ENCODE measurements at places on chromosomes 16 and 17.
A peak's percentile ranks its signal among the peaks of the same experiment; 100 is the strongest.

DNA sequence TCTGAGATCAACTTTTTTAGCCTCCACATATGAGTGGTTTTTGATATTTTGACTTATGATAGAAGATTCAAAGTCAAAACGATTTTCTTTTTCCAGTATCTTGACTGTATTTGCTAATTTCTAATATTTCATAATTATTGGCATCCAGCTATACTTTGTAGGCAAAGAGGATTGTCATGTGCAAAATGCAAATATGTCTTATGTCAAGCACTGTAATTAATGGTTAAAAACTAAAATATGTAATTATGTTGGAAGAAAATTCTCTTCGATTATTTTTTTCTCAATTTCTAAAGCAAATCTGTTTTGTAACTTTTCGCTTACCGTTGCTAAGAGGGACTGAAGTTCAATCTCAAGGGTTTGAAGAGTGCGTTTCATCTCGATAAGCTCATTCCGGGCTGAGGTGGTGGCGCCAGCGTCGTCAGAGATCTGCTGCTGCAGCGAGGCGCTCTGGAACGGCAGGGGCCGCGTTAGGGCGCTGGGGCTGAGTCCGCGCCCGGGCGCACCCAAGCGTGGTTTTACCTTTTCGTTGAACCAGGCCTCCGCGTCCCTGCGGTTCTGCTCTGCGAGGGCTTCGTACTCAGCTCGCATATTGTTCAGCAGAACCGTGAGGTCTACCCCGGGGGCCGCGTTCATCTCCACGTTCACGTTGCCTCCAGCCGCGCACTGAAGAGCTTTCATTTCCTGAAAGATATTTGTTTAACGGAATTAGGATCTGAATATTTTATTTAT is 3.0 kb downstream of the KRT27 start:
- DNase-seq: peak; percentile 45

- DNase-seq: no peak
Observed at GRCh38 chr17:9671559-9671958, 26.2 kb downstream of the USP43 start.

DNA sequence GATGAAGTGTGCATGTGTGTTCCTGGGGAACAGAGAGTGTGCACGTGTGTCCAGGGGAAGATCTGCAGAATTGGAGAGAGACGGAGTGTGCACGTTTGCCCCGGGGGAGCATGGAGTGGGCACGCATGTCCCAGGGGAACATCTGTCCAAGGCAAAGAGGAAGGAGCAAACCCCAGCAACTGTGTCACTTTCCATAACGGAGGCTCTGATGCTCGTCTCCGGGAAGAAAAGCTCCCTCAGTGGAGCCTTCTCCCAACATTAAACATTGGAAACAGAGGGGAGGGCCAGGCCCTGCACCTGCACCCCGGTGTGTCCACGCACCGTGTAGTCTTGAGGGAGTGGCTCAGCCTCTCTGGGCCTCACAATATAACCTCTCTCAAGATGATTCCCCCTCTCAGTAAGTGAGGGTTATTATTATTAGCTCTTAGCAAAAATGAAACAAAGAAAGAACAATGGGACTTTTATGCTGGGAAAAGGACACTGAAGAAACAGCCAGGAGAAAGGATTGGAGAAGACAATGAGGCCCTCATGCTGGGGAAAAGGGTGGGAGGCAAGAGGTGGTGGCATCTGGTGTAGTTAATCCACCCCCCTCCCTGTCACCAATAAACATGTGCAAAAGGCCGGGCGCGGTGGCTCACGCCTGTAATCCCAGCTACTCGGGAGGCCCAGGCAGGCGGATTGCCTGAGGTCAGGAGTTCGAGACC is 7.6 kb downstream of the RAB40B start:
- no peak for DNase-seq

DNA sequence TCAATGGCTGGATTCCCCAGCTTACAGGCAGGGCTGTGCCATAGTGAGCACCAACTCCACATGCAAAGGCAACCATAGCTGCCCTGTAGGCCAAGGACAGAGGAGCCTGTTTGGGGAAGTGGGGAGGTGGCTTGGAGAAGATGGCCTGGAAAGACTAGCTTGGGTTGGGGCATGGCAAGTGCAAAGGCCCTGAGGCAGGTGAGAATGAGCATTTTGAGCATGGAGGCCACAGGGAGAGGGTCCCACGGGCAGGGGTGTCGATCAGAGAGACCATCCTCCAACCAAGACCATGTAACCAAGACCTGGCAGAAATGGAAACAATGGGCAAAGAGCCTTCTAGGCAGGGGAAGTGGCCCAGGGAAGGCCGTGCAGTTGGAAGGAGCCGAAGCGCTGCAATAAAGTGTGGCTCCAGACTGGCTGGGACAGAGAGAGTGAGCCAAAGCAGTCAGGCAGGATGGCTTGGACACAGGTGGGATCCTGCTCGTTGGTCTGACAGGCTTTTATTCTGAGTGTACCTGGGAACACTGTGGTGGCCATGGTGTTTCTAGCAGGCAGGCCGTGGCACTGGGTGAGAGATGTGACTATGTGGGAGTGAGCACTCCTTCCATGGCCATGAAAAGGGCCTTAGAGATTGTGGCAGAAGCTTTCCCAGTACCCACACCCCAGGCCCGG is 24.8 kb upstream of the MPRIP start:
- no peak for DNase-seq

DNA sequence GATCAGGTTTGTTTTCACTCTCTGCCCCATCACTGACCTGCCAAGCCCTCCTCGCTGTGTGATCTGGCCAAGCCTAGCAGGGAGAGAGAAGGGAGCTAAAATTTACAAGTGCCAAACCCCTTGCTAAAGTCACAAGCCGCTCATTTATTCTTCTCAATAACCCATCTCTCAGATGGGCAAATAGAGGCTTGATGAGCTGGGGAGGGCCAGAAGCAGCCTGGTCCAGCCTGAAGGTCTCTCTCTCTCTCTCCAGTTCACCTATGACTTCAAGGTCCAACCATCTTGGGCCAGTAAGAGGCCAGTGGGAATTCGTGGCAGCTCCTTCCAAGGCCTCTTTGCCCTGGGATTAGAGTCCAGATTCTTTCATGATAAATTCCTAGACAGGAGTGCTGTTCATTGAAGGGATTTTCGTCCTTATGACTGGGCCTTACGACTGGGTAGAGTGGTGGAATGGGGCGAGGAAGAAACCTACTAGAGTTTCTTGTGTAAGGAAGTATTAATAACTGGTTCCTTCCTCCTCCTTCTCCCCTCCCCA is 3.4 kb downstream of the CA7 start:
- DNase-seq: no peak
